NK-92 treated with Interleukin-12 subunit alpha and Interleukin-12 subunit beta, amount 100 ng/mL, for 24 hours (cell line): ENCODE measurements at places on chromosomes 7 and 10.

DNA sequence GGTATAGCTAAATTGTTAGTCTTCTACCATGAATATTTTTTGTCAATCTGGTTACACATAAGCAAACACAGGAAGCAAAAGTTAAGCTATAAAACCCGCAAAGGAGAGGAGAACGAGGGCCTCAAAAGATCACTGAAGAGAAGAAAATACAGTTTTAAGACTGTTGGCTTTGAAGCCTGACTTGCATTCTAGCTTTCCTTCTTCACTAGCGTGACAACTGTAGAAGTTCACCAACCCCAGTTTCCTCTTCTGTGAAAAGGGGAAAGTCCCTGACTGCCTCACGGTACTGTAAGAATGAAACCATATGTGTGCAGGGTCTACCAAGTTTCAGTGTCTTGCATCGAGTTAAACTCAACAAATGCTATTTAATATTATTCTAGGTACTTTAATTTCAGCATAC, 7.5 kb upstream of the LRRN3 start:
- DNase-seq = peak; percentile 52

DNA sequence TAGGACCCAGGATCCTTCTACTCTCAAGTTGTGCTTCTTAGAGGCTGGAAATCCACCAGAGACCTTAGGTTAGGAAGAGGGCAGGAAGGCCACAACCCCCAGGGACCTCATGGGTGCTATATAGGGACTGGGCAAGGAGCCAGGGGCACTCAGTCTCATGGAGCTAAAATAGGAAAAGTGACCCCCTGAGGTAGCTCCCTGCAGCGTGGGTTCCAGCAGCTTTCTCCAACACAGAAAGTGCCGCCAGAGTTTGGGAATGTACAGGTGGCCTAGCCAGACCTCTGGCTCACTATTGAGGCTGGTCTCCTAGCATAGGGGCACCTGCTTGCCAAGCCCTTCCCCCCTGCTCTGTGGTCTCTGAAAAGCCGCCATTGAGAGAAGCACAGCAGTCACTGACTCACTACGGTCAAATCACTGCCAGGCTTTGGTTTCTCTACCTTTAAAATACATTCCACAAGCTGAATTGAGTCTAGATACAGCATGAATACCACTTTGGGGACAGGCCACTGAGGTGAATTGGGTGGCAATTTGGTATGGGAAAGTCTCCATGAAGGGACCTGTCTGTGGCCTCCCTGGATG, 333.2 kb upstream of the PODXL start:
- DNase-seq = no peak

- no peak for DNase-seq
Measured at GRCh38 chr10:103188853-103189252, 4.2 kb downstream of the NT5C2 start.

DNA sequence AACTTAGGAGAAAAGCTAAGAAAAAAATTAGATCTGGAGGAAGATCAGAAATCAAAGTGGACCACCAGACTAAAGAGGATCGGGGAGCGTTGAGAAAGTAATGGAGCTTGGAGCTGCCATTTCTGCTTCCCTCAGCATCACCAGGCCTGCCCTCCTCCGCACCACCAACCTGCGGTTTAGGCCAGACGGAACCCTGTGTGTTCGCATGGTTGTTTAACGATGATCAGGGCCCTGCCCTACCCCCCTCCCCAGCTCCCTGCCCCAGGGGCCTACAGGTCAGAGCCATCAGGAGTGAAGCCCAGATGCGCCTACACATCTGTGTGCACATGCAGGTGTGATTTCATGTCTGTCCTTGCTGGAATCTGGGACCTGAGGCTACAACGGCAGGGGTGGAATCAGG, 45.7 kb downstream of the EBF3 start:
- DNase-seq = no peak

GRCh38 chr7:48398191-48398590, 226.9 kb downstream of the ABCA13 start:
- no peak for DNase-seq

DNA sequence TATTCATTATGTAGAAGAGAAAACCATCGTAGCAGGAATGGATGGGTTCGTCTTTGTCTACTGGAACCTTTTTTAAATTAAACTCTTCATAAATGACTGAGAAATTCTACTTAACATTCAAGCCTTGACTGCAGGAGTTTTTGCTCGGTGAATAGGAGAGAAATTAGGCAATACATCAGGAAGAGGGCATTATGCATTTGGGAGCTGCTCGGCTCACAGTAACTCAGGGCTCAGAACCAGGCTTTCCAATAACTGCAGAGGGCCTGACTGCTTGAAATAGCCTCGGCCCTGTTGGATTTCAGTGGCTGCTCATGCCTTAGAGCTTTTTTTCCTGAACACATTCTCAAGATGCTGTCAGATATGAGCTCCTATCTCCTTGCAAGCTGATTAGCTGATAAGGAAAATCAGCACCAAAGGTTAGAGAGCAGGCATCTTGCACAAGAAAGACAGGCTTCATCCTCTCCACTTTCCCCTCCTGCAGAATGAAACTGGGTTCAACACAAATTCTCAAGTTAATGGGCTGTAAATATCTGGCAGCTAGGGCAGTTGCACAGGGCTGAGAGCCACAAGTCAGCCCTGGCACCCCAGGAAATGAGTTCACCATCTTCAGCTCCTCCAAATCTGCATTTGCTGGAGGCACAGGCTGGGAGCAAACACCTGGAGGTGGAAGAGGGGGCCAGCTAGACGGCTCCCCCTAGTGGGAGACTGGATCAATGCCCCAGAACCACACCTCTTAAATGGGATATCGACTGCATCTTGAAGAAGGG, 24.3 kb downstream of the TECTB start:
- DNase-seq = peak; percentile 59

DNA sequence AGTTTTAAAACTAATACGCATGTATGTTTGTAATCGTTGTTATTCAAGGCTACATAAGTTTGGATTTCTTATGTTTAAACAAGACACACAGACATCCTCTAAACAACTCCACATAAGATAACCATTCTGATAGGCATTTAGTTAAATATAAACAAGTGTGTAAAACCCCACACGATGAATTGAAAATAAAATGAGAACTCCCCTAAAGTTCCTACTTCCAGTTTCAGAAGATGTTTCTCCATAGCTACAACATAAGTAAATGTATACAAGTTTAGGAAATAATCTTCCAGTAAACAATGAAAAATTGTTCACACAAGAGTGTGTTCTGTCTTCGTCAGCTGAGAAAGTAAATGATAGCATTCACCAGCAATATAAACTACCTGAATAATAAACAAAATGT, 246.8 kb downstream of the RNLS start:
- DNase-seq = no peak

- DNase-seq = no peak
Measured at GRCh38 chr7:12653518-12653917, 33.9 kb upstream of the ARL4A start.

DNA sequence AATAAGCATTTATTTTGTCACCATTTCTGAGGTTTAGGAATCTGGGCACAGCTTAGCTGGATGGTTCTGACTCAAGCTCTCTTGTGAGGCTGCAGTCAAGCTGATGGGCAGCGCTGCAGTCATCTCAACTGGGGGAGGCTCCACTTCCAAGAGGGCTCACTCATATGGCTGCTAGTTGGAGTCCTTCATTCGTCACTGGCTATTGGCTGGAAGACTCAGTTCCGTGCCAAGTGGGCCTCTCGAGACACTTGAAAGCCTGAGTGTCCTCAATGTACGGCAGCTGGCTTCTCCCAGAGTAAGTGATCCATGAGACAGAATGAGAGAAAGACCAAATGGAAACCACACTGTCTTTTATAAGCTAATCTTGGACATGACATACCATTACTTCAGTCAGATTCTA, 21.6 kb upstream of the COL13A1 start:
- DNase-seq = no peak

DNA sequence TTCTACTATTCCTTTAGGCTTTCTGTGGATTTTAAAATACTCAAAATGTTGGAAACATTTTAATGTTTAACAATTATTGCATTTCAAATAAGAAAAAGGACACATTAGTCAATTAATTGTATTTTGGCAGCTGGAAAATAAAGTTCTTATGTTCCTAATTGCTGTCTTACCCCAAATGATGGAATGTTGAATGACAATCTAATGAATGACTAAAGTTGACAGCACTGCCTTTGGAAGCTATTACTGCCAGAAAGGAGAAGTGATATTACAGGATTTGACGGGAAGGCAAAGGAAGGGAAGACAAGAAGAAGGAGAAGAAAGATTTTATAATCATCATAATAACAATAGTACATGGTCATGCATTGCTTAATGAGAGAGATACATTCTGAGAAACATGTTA, 23.4 kb upstream of the TMEM229A start:
- DNase-seq = no peak

- no peak for DNase-seq
Measured at GRCh38 chr7:48090095-48090805, 1.2 kb downstream of the UPP1 start.

DNA sequence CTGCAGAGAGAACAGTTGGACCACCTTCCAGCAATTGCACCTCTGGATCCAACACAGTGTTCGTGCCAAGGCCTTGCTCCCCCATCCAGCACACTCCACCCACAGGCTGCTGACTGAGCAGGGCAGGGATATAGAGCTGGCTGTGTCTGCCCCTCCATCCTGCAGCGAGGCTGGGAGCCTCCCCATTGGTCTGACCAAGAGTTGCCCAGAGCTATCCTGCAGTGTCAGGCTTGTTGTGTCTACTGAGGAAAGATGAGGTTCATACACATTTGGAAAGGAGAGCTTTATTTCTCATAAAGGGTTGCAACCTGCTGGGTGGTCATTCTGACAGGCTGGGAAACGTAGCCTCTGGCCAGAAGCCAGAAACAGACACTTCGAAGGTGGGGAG, 27.1 kb downstream of the PRF1 start:
- DNase-seq = no peak

DNA sequence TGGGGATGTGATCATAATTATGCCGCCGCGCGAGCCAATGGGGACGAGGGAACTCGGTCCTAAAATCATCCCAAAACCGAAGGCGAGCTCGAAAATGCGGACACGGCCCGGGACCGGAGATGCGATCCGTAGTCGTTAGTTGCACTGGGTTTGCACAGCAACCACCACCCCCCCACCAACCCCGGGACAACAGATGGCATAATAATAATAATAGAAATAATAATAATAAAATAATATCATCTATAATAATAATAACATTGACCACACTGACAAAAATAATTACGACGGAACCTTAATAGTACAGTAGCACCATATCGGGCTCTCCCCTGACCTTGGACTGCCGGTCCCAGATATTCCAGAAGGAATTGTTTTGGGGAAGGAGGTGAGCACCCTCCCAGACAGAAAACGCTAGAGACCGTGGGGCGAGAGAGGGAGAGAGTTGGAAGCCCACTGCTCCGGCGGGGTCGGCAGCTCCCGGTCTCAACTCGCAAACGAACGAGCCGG, 1.1 kb upstream of the EMX2 start:
- DNase-seq = no peak

- DNase-seq = no peak
Measured at GRCh38 chr10:8305876-8306652, 251.6 kb downstream of the GATA3 start.

GRCh38 chr10:132858121-132859081, 72.5 kb upstream of the NKX6-2 start:
- DNase-seq = no peak

- no peak for DNase-seq
Measured at GRCh38 chr7:105191331-105191730, 177.3 kb downstream of the KMT2E start.

DNA sequence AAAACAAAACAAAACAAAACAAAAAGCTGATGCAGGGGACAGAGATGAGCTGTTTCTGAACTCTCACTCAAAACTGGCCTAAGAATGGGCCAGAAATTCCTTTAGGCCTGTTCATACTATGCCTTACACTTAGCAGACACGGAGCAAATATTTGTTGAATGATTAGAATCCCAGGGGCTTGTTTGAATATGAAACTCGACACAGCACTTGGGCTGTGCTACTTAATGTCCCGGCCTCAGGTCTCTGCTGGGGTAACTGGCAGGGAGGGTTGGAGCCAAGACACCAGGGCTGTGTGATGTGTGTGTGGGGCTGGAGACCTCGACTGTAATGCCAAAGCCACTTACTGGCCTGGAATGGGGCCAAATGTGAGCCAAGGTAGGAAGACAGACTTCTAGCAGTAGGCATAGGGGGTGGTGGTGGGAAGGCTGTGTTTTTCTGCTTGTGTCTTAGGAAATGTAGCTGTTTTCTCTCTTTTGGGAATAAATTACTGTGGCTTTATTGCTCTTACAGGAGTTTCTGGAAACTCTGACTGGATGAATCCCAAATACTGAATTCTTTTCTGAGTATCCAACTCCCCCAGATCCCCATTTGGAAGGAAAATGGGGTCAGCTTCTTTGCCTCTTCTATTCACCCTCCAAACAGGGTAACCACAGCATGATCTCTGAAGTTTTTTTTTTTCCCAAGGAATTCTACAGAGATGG, 66.7 kb downstream of the EMX2 start:
- DNase-seq = no peak

- no peak for DNase-seq
Measured at GRCh38 chr10:26706206-26706605, 8.7 kb downstream of the PDSS1 start.

DNA sequence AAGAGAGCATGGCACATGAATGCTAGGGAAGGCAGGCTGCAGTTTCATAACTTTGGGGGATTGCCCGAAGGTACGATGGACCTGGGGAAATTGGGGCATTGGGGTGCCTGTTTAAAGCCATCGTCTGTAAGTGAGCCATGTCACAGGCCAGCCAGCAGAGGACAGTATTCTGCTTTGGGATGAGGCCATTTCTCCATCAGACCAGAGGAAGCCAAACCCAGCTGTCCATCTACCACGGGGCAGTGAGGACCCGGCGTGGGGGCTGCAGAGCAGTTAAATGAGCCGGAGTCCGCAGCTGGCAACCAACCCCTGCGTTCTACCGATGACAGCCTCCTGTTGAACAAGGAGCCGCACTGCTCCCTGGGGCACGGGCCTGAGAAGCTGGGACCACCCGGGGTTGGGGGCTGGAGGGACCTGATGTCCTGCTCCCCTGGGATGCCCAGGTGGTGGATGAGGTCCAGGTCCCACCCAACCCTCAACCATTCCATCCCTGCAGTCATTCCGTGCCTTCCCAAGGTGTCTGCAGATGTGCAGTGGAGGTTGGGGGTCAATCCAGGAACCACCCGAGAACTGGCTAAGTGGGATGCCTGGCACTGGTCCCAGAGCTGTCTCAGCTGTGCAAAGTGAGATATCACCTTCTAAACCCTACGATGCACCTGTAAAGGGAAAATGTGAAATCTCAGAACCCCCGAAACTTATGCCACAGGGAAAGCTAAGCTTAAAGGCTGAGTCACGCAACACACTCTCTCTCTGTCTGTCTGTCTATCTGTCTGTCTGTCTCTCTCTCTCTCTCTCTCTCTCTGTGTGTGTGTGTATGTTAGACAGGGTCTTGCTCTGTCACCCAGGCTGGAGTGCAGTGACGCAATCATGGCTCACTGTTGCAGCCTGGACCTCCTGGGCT, 12.1 kb upstream of the RHBDD2 start:
- peak; percentile 54 for DNase-seq

DNA sequence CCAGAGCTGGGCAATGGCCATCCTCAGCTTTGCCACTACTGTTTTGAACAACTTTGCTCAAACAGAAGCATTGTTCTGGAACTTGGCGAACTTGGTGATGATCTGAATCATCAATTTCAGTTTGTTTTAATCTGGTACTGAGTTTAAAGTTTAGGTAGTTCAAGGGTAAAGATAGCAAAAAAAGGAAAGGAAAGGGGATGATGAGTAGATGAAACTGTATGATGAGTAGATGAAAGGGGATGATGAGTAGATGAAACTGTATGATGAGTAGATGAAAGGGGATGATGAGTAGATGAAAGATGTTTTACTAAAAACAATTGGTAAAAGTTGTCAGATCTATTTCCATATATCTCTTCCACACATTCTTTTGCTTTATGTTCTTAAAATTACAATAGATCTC, 737.0 kb downstream of the LRMDA start:
- DNase-seq = no peak
